BE2C (cell line): ENCODE measurements at places on chromosomes 4 and X.

DNA sequence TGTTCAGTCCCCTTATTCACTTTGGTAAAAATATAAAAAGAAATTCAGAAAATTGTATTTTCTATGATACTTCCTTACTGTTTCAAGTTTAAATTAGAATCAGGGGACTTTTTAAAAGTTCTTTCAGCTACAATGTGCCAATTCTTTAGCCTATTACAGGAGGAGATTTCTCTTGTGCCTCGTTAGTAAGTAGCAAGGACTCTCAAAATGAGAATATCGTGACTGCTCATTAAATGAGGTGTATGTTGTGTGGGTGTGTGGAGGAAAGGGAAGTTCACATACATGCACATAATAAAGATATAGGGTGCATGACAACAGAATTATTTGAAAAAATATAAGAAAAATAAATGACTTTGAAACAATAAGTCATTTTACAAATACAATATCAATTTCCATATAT lies 190.5 kb downstream of the DTHD1 start:
- DNase-seq, result no peak

DNA sequence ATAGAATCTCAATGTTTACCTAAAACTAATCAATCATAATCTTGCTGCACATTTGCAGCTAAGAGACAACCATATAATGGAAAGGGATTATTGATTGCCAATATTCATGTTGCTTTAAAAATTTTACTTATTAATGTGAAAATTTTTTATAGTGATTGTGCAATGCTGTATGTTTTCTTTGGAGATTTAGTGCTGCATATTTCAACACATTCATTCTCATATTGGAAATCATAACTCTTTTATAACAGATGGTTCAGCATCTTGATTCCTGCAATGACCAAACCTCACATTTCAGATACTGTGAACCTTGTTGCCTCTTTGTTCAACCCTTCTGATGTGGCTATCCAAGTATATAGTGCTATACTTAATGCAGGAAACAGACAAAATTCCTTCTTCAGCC lies 502.6 kb downstream of the C4orf33 start:
- no peak for DNase-seq

DNA sequence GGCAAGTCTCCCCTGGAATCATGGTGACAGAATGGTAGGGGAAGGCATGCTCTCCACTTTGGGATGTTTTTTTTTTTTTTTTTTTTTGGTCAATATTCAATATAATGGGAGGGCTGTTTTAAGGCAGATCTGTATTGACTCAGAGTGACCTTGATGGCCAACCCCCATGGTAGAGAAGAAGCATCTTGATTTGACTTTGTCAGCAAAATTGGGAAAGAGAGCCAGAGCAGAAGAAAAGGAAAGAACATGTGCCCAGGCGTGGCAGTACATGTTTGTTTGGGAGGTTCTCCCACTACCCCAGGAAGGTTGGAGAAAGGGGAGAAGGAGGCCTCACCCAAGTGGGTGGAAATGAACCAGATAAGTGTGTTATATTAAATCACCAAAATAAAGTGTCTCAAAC lies 62.2 kb upstream of the TBC1D9 start:
- DNase-seq, result no peak

DNA sequence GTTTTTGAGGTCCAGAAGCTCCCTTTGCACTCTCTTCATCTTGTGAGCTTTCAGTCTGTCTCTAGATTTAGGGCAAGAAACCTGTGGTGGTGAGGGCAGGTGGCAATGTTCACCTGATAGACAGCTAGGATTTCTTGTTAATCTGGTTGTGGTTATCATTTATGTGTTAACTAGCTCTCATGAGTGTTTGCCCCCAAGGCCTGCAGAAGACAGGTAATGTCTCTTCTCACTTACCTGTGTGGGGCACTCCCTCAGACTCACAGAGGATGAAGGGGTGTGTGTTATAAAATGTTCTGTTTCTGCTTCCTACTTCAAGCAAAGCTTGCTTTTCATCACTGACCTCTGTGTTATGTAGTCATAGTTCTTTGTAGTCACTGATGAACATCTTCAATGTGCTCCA lies 17.8 kb downstream of the EGF start:
- DNase-seq, result no peak

- no peak for DNase-seq
Observed at GRCh38 chr4:7778510-7779431, 160.9 kb downstream of the AFAP1 start.
